ENCODE measurements at places on chromosomes 2 and 18.

GRCh38 chr2:42073739-42074503 is 26.1 kb downstream of the PKDCC start:
- no peak for DNase-seq

DNA sequence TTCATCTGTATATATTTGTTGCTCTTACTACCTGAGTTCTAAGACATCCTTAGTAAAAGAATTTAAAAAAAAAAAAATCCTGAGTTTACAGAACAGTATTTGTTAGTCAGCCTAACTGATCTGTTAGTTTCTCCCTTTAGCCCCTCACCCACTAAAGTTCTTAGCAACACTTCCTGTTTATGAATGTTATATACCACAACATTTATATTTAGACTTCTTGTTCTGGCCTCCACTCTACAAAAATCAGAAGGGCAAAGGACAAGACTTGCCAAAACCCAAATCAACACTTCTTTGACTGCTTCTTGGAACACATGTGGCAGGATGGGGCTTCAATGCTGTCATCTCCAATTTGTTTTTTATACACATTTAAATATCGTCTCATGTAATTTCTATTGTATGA is 71.1 kb downstream of the MGAT5 start:
- DNase-seq: no peak

DNA sequence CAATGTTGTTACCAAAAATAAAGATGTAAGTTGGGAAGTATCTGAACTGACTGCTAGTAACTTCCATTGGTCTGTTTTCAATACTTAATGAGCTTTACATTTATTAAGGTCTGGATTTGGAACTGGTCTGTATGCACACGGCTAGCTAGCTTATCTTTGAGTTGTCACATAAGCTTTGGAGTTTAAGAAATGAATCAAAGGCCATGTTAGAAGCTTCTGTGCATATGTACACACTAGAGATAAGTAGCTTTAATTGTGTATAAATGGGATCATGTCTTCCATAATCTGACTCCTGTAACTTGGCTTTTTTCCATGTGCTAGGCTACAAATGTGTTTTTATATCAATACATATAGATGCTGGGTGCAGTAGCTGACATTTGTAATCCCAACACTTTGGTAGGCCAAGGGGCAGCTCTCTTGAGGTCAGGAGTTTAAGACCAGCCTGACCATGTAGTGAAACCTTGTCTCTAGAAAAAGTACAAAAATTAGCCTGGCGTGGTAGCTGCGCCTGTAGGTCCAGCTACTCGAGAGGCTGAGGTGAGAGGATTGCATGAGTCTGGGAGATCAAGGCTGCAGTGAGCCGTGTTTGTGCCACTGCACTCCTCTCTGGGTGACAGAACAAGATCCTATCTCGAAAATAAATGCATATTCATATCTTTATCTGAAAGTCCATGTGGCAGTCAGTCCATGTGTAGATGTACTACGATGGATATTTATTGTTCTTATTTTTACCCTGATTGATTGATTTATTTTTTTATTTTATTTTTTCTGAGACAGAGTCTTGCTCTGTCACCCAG is 27.2 kb downstream of the ATIC start:
- no peak for DNase-seq

DNA sequence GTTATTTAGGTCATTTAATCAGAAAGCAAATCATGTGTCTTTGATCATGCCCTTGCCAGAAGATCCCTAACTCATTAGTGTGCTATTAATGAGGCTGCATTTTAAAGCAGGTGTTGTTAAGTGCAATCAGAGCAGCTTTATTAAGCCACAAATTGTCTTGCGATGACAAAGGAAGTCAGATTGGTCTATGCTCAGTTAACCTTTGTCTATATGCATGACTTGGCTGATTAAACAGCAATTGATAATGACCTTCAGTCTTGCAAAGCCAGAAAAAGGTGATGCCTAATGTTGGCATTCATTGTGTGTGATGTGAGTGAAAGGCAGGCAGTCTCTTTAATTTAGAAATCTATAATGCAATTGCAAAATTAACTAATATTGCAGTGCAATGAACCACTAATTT is 166.9 kb downstream of the RND3 start:
- no peak for DNase-seq

- no peak for DNase-seq
Observed at GRCh38 chr2:140808820-140809219, 1322.0 kb downstream of the LRP1B start.

GRCh38 chr2:191636586-191636985 is 41.4 kb upstream of the NABP1 start:
- no peak for DNase-seq

DNA sequence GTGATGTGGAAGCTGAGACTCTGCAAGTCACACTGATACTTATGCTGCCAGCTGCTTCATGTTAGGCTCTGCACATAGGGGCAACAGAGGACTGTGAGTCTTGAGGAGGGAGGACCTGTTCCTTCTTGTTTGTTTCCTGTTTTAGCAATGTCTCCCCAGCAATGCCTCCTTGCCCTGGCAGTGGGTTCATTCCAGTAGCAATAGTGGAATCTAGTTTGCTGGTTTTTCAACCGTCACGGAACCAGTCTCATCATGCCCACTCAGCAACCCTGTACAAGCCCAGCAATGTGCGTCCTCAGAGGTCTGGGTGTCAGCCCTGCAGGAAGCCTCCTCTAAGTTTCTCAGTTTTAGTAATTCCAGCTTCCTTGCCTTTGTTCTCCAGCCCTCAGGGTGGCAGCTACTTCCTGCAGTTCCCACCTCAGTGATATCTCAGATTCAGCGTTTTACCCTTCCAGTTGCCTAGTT is 20.5 kb upstream of the ITGB6 start:
- DNase-seq: no peak

DNA sequence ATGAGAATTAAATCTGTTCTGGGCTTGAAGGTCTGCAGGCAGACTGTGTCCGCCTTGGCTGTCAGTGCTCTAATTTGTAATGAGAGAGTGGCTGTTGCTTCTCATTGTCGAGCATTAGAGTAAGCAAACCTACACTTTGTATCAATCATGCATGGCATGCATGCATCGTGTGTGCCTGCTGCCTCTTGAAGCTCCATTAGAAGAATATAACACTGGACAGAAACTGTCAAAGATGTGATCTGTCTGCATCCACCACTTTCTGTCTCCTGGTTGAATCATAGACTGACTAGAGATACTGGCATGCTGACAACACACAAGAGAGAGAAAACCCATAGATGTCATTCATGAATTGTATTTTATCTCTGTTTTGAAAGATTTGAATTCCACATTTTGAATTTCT is 275.0 kb upstream of the NXPH2 start:
- no peak for DNase-seq

- DNase-seq: no peak
Observed at GRCh38 chr2:154974041-154974440, 275.5 kb downstream of the KCNJ3 start.

GRCh38 chr2:195410074-195410671 is 246.9 kb upstream of the SLC39A10 start:
- no peak for DNase-seq

- DNase-seq: no peak
Observed at GRCh38 chr2:37554687-37555086, 116.8 kb downstream of the CDC42EP3 start.

DNA sequence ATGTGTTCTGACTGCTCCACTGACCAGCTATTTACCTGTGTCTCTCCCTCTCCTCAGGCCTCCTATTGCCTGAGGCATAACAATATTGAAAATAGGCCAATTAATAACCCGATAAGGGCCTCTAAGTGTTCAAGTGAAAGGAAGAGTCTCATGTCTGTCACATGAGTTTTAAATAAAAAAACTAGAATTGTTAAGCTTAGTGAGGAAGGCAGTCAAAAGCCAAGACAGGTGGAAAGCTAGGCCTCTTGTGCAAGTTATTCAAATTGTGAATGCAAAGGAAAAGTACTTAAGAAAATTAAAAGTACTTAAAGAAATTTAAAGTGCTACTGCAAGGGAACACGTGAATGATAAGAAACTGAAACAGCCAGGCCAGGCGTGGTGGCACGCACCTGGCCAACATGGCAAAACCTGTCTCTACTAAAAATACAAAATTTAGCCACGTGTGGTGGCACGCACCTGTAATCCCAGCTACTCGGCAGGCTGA is 44.9 kb upstream of the TAF4B start:
- no peak for DNase-seq

DNA sequence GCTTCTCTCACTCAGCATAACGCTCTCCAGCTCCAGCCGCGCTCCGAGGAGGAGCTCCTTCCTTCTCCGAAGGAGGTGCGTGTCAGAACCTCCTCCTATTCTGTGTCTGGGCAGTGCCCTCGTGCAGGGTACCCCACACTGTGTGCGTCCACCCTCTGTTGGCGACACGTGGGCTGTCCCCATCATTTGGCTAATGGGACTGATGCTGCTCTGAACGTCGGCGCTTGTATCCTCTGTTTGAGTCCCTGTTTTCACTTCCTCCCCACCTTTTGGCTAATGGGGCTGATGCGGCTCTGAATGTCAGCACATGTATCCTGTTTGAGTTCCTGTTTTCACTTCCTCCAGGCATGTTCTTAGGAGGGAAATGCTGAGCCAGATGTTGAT is 22.2 kb downstream of the KCNG2 start:
- DNase-seq: no peak

DNA sequence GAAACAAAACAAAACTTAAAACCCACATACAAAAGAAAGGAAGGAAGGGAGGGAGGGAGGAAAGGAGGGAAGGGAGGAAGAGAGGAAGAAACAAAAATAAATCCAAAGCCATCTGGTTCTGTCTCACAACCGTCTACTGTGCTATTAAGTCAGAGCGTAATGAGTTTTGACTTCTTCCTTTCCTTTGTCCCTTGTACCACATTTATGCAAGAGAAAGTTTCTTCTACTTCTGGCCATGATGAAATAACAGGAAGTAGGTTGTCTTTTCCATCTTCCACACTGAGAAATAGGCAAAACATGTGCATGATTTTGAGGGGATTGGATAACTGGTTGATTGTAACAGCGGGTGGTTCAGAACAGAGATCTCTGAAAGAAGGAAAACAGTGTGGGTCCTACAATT is 121.4 kb downstream of the CTAGE1 start:
- no peak for DNase-seq

- DNase-seq: no peak
Observed at GRCh38 chr2:223721746-223722145, 115.6 kb downstream of the AP1S3 start.

GRCh38 chr2:240338274-240338673 is 97.2 kb upstream of the GPC1 start:
- DNase-seq: no peak

- DNase-seq: peak; percentile 38
Observed at GRCh38 chr2:228699400-228699799, 517.9 kb upstream of the SPHKAP start.

DNA sequence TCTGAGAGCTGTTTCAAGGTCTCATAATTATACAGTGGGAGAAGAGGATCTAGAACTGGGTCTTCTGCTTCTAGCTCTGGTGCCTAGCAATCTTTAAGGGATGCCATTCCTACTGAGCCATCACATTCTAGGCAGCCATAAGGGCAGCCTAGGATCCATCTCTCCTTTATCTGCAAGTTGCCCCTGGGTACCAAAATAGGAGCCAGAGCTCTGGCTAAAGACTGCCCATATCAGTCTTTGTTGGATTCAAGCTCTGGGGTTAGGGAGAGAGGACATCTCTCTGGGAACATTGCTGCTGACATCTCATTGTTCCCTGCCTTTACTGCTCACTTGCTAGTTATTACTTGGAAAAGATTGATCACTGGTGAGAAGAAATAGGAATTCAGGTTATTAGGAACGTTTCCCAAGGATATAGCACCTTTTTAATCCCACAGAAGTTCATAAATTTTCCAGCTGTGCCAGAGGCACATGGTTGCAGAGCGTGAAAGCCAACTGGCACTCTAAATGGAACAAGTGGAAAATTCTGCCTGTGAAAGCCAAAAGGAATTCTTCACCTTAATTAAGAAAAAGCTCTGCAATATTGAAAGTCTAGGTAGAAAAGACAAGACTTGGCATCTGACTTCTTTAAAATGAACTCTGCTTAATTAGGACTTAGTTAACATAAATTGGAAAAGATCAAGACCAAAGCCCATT is 102.2 kb downstream of the CDC42EP3 start:
- DNase-seq: no peak

DNA sequence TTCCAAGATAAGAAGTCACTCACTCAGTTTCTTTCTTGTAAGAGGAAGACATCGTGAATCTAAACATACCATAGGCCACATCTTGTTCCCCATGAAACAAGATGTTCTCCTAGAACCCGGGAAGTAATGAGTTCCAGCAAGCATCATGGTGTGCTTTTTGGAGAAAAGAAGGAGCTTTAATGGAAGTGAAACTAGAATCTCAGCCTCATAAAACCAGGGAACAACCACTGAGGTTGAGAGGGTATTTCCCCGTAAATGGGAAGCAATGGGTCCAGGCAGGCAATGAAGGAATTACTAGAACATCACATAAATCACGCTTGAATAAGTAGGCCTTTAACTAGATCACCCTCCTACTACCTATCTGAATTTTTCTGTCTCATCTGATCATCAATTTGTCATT is 40.3 kb downstream of the PSTPIP2 start:
- no peak for DNase-seq

GRCh38 chr18:79634593-79635426 is 44.8 kb upstream of the CTDP1 start:
- no peak for DNase-seq

GRCh38 chr2:227082286-227082685 is 81.7 kb downstream of the COL4A4 start:
- DNase-seq: no peak

- no peak for DNase-seq
Observed at GRCh38 chr18:58417752-58418151, 211.1 kb downstream of the ALPK2 start.

- no peak for DNase-seq
Observed at GRCh38 chr2:172389685-172390339, 37.6 kb upstream of the ITGA6 start.

DNA sequence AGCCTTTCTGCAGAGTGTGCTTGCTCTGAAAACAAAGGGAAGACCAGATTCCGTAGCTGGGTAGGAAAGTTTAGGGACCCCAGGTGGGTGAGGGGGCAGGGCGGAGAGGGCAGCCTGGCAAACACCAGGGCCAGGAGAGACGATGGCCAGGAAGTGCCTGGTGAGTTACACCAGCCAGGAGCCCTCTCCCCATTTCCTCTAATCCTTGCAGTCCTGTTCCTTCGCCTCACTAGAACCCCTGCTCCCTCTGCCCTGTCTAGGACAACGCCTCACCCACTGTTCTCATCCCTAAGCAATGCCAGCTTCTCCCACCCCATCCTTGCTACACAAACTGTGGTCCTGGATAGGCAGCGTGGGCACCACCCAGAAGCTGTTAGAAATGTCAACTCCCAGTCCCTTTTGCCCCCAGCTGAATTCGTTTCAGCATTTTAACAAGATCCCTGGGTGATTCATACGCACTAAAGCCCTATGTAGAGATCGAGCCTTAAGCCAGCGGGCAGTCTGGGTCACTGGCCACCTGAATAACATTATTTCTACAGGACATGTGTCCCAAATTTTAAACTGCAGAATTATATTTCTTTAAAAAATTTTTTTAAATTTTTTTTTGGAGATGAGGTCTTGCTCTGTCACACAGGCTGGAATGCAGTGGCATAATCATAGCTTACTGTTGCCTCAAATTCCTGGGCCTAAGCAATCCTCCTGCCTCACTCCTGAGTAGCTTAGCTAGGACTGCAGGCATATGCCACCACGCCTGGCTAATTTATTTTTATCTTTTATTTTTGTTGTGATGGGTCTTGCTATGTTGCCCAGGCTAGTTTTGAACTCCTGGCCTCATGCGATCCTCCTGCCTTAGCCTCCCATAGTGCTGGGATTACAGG is 10.9 kb downstream of the WIPF1 start:
- DNase-seq: no peak

GRCh38 chr2:120219766-120220165 is 3.4 kb downstream of the TMEM185B start:
- DNase-seq: no peak

- DNase-seq: peak; percentile 48
Observed at GRCh38 chr2:75100011-75100800, 99.1 kb downstream of the TACR1 start.
